ENCODE measurements at places on chromosomes 3 and 15. TPM values are rescaled to one million over a fixed set of nuclear protein-coding genes. Genes with fewer than 3 reads are reported as not detected.

Gene LRTM1
- not detected for total RNA-seq

Gene PLA1A
- total RNA-seq = not detected

Gene TLR9
- not detected for total RNA-seq

Gene THSD4
- total RNA-seq = 5.3 TPM

Gene PPP2R3A
- total RNA-seq = 22.5 TPM

Gene TEX55
- not detected for total RNA-seq

Gene EPHA3
- total RNA-seq = 0.20 TPM

Gene GP9
- not detected for total RNA-seq

Gene ADGRG7
- total RNA-seq = not detected

Gene PLXNB1
- total RNA-seq = 4.1 TPM

All from M059J (cell line).